ENCODE measurements at places on chromosomes 6 and 20. TPM values are rescaled to one million over a fixed set of nuclear protein-coding genes. Genes with fewer than 3 reads are reported as not detected.

HNF4A gene
- total RNA-seq, result 0.05 TPM

MCCD1 gene
- total RNA-seq, result not detected

SRSF12 gene
- total RNA-seq, result 0.21 TPM

BFSP1 gene
- 14.7 TPM for total RNA-seq

SLC26A8 gene
- not detected for total RNA-seq

BTNL2 gene
- not detected for total RNA-seq

SNHG17 gene
- total RNA-seq, result 14.6 TPM

FNDC11 gene
- total RNA-seq, result 0.05 TPM

ENPP4 gene
- total RNA-seq, result 2.1 TPM

DLL1 gene
- total RNA-seq, result 0.13 TPM

- DNase-seq, result no peak
Observed at GRCh38 chr20:32064667-32065066, 12.6 kb downstream of the HCK start.

DNA sequence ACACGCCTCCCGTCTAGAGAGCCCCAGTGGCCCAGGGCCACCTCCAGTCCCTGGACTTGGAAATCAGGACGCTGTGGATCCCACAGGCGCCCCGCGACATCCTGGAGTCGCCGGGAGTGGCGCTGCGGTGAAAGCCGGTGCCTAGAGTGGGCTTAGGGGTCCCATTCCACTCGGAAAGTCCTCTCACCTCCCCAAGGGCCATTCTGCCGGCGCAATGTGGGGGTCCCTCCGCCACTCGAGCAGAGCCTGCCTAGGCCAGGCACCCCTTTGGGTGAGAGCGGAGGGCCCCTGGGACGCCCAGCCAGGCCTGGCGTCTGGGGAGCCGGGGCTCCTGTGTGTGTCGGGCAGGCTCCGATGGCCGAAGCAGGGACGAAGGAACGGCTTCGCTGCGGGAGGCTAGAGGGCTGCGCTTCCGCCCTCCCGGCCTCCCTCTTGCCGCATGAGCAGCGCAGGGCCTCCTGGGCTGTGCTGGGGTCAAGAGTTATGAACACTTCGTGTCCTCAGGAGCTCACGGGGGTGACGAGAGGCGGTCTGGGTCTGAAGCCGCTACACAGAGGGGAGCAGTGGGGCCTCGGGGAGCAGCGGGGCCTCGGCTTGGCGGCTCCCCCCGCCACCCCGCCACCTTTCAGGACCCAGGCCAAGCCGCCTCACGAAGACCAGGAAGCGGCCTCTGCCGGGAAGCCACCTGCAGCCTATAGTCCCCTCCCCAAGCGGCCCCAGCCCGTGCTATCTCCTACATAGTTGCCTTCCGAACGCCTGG is 13.6 kb downstream of the POU3F2 start:
- no peak for DNase-seq

GRCh38 chr20:64038565-64039292 is 2.7 kb downstream of the C20orf204 start:
- DNase-seq, result peak; percentile 63

- no peak for DNase-seq
Observed at GRCh38 chr6:33726696-33727095, 15.2 kb upstream of the UQCC2 start.

- no peak for DNase-seq
Observed at GRCh38 chr20:19110881-19111460, 101.5 kb upstream of the SLC24A3 start.

GRCh38 chr6:89270951-89271721 is 44.0 kb downstream of the GABRR2 start:
- DNase-seq, result no peak

GRCh38 chr6:47135772-47136171 is 93.6 kb upstream of the ADGRF1 start:
- peak; percentile 15 for DNase-seq

DNA sequence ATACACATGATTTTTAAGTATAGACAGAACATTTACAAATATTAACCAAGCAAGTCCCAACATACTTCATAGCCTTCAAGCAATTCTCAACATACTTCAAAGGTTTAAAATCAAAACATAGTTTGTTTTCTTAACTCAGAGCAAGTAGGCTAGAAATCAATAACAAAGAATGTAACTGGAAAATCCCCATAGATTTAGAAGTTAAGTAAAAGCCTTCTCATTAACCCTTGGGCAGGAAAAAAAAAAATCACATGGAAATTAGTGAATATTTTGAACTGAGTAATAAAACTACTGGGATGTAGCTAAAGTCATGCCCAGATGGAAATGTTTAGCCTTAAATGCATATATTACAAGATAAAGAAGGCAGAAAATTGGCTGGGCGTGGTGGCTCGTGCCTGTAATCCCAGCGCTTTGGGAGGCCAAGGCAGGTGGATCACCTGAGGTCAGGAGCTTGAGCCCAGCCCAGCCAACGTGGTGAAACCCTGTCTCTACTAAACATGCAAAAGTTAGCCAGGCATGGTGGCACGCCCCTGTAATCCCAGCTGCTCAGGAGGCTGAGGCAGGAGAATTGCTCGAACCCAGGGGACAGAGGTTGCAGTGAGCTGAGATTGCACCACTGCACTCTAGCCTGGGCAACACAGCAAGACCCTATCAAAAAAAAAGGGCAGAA is 316.1 kb downstream of the TAF4 start:
- DNase-seq, result no peak

- no peak for DNase-seq
Observed at GRCh38 chr6:39357998-39358686, 35.6 kb upstream of the KCNK16 start.

GRCh38 chr6:89927791-89928550 is 33.7 kb downstream of the GJA10 start:
- DNase-seq, result peak; percentile 91

DNA sequence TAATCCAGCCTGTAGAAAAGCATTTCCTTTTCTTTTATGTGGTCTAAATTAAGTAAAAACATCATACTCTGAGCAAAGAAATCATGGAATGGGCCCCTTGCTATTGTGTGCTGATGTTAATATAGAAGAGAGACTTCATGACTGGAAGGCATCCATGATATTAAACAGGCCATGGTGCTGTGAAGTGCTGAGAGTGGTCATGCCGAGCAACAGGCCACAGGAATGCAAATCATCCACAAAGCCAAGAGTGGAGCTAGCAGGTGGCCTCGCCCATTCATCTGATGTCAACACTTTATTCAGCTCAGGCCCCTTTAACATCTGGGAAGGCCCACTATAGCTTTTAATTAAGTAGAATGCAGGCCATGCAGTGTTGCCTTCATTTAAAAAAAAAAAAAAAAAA is 115.2 kb upstream of the HMGCLL1 start:
- no peak for DNase-seq

DNA sequence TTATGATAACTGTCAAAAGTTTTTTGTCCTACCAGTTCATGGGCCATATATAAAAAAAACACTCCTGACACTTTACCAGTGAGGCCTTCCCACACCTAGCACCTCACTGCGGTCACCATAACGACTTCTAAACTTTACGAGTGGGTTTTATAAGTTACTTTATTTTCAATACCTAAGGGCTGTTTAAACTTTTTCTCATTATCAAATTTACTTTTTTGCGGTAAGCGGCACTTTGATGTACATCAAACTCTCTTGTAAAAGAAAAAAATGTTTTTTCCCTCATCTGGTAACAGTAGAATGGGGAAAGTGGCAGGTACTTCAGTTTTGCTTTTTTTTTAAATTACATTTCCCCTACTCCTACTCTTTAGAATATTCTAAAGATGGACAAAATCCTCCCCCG is 36.2 kb downstream of the FYN start:
- no peak for DNase-seq

DNA sequence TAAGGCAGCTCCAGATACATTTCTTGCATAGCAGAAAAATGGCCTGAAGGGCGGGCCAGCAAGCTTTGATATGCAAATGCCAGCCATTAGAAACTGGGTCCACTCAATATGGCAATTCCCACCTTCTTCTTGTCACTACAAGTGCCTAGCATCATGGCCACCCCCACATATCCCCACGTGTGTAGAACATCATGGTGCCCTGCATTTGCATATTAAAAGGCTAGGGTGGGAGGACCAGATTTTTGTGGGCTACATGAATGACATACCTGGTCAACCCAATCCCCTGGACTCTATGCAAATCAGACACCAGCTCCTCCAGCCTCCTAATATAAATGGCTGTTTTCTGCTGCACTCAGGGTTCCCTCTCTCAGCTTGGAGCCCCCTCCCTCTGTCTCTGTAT is 31.7 kb downstream of the PLN start:
- DNase-seq, result no peak

GRCh38 chr6:4775494-4776130 is 592 bp upstream of the CDYL start:
- peak; percentile 35 for DNase-seq

GRCh38 chr6:111644893-111645430 is 39.3 kb upstream of the TRAF3IP2 start:
- no peak for DNase-seq

Data from SK-MEL-5 (cell line).